NCI-H187 (cell line): ENCODE measurements at places on chromosomes 2 and 18.

- no peak for DNase-seq
These were observed 516.5 kb downstream of the XIRP2 start for GRCh38 chr2:167404627-167405284.

DNA sequence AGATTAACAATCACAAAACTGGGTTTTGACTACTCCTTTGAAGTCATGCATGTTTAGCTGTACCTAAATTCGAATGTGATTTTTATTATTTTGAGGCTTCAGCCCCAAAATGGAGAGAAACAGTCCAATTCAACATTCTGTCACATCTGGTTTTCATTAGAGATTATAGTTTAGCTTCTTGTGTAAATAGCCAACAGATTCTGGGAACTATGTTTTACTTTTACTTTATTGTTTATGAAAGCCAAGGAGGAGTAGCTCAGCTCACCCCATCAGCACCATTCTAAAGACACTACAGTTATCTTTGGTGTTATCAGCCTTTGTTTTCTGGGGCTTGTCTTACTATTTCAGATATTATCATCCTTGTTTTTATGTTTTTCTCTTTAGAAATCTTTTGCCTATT is 465.0 kb upstream of the CWC22 start:
- DNase-seq = no peak

DNA sequence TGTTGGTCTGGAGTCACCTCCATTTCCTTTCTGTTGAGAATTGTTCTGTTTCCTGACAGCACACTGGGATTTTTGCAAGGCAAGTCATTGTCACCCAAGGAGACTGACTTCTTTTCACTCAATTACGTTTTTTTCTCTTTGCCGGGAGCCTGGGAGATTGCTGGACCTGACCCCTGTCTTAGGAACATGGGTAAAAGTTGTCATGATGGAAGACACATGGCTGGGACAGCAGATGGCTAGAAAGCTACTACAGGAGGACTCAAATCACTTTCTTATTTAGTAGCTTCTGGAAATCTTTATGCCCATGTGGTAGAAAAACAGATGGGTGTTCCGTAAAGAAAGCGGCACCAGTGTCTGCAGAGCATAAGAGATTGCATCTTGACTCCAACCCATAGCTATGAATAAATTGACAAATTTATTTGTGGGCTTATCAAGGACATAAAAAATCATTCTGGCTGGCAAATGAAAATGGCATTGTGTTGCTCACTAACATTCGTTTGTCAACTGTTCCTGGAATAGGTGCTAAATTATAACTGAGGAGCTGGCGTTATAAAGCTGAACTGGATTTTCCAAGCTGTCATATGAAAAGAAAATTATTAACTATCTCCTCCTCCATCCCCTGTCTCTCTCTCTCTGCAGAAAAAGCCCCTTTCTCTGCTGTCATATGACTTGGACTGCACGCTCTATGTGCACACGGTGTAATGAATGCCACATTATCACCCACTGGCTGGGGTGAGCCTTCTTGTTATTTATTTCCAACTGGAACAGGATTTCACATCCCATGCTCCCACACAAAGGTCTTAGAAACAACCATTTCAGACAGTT is 159.8 kb downstream of the SH3RF3 start:
- no peak for DNase-seq

DNA sequence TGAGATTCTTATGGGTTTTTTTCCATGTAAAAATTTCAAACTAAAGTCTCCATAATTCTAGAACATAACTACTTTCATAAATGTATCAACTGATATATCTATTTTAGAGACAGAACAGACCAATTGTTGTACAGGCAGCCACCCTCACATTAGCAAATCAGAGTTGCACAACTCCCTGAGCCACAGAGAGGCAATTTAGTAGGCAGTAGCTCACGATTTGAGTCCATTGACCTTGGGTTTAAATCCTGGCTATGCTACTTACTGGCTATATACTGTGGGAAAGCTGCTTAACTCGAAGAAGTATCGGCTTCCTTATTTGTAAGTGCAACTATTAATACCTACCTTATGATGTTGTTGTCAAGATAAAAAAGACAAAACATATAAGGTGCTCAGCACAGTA is 16.2 kb downstream of the MTIF2 start:
- no peak for DNase-seq

DNA sequence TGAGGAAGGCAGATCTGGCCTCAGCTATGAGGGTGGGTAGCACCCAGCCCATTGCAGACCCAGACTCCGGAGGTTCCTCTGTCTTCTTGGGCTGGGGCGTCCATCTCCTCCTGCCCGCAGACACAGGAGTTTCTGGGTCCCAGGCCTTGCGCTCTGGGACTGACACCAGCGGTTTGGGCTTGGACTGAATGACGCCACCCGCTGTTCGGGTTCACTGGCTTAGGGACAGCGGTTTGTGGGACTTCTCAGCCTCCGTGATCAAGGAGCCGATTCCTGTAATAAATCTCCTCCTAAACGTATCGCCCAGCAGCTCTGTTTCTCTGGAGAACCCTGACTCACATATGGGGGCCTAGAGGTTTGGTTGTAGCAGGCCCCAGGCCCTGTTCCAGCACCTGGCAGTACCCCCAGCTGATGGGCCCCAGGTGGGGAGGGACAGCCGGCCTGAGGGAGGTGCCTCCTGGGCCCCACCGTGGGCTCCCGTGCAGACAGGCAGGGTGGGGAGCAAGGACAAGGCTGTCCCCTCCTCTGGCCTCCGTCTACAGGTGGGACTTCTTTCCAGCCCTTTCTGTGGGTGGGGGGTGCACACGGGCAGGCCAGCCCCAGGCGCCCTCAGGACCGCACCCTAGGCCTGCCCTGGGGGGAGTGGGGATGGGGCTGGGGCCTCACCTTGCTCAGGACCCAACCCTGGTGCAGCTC is 4.5 kb upstream of the AQP12A start:
- DNase-seq = no peak

GRCh38 chr2:233811732-233812131 is 33.6 kb downstream of the MROH2A start:
- DNase-seq = no peak
